Hepatocyte (in vitro differentiated cells): ENCODE measurements at places on chromosomes 7 and 10. TPM values are rescaled to one million over a fixed set of nuclear protein-coding genes. Genes with fewer than 3 reads are reported as not detected.

DNA sequence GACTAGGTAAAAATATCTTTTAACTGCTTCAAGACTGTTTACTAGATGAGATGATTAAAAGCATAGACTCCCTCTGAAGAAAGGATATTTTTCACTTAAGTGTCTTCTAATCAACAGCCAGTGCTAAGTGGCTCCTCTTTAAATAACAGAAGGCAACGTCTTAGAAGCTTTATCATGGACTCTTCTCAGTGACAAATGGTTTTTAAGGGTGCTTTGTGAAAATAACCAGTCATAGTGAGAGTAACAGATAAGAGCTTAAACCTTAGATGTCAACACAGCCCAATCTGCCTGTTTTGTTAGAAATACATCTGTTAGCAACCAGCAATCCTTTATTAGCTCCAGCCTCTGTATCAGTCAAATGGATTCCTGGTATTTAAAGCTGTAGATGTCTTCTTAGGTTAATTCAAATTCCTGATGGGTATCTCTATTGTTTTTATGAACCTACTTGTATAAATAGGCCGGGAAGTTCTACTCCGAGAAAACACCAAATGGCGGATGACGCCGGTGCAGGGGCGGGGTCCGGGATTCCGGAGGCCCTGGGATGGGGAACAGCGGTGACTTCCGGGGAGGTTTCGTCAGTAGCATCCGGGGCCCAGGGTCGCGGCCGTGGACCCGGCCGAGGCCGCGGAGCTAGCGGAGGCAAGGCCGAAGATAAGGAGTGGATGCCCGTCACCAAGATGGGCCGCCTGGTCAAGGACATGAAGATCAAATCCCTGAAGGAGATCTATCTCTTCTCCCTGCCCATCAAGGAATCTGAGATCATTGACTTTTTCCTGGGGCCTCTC, 285.4 kb downstream of the GPR37 start:
- DNase-seq, result no peak
- H3K4me1 ChIP-seq, result no peaks in the 10 kb centered on the region
- no peaks in the 10 kb centered on the region for H3K27me3 ChIP-seq
- H3K36me3 ChIP-seq, result no peaks in the 10 kb centered on the region

DNA sequence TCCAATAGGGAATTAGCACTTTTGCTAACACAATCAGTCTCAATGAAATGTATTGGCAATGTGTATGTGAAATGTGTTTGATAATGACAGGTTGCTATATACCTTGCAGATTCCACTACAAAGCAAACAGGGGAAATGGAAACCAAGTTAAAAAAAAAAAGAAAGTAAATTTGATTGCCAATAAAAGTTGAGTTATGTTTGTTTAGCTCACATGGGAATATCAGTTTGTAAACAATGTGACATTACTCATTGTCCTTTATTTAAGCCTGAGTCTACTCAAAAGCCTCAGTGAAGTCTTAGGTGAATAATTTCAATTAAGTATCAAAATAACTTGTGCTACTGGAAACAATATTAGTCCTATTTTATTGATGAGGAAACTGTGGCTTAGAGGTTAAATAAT, 285.2 kb downstream of the CACNA2D1 start:
- no peaks in the 10 kb centered on the region for H3K36me3 ChIP-seq
- no peak for DNase-seq
- no peaks in the 10 kb centered on the region for H3K4me1 ChIP-seq

- no peaks in the 10 kb centered on the region for H3K36me3 ChIP-seq
- no peak overlapping the region for H3K27ac ChIP-seq
- no peaks in the 10 kb centered on the region for H3K4me1 ChIP-seq
- no peak for DNase-seq
Measured at GRCh38 chr10:19888061-19888660, 71.9 kb downstream of the PLXDC2 start.

DNA sequence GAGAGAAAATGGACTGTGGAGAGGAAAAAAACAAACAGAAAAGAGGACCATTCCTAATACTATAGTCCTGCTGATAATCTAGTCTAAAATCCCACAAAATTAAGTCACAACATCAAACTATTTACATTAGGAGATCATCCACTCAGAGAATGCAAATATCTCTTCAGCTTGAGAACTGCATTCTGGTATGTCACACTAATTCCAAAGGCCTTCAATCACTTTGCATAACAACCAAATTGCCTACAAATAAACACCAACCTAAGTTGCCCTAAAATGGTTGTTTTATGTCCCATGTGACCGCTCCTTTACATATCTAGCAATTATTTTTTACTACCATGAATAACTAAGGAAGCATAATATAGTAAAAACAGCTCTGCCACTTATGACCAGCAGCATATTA, 264.3 kb downstream of the CACNA2D1 start:
- no peak for DNase-seq
- H3K27me3 ChIP-seq, result no peaks in the 10 kb centered on the region
- no peak overlapping the region for H3K27ac ChIP-seq
- no peak overlapping the region for H3K4me3 ChIP-seq

GRCh38 chr7:1679326-1679965, 9.4 kb downstream of the ELFN1 start:
- no peaks in the 10 kb centered on the region for H3K36me3 ChIP-seq
- H3K27me3 ChIP-seq, result no peaks in the 10 kb centered on the region

DNA sequence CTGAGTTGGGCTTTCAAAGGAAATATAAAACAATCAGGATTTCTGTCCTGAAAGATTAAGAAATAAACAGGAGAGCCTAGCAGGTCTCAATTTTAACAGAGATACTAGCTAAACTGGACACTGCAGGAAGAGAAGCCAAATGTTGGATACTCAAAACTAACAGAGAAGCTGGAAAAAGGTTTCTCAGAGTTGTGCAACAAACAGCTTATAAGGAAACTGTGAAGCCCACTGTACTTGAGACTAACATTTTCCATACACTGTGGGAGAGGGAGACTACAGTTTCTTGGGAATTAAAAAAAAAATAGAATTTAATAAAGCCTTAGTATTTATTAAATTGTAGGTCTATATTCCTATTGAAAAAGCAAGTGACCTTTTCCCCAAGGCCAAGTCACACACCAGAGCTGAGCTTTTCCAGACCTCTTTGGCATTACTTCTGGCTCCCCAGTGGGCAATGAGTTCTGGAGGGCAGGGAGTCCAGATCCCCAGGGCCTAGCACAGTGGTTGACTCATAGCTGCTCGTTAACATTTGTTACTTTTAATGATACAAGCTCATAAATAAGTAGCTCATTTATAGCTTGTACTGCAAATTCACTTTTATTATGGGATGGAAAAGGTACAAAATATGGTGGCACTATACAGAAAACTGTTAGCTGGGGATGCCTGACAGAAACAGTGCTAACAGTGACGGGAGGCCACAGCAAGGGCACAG, 68.3 kb downstream of the MINDY3 start:
- H3K27ac ChIP-seq, result no peak overlapping the region
- H3K27me3 ChIP-seq, result no peaks in the 10 kb centered on the region
- no peaks in the 10 kb centered on the region for H3K36me3 ChIP-seq
- H3K4me1 ChIP-seq, result peaks cover 17% of the 10 kb centered on the region

GRCh38 chr10:49164559-49165188, 23.5 kb downstream of the TMEM273 start:
- H3K36me3 ChIP-seq, result no peaks in the 10 kb centered on the region
- no peak overlapping the region for H3K4me3 ChIP-seq
- peaks cover 3% of the 10 kb centered on the region for H3K27me3 ChIP-seq
- no peaks in the 10 kb centered on the region for H3K4me1 ChIP-seq

GRCh38 chr7:7131273-7131672, 51.1 kb upstream of the C1GALT1 start:
- H3K36me3 ChIP-seq, result no peaks in the 10 kb centered on the region
- H3K4me3 ChIP-seq, result no peak overlapping the region
- H3K4me1 ChIP-seq, result no peaks in the 10 kb centered on the region
- H3K27me3 ChIP-seq, result no peaks in the 10 kb centered on the region
- no peak for DNase-seq

DNA sequence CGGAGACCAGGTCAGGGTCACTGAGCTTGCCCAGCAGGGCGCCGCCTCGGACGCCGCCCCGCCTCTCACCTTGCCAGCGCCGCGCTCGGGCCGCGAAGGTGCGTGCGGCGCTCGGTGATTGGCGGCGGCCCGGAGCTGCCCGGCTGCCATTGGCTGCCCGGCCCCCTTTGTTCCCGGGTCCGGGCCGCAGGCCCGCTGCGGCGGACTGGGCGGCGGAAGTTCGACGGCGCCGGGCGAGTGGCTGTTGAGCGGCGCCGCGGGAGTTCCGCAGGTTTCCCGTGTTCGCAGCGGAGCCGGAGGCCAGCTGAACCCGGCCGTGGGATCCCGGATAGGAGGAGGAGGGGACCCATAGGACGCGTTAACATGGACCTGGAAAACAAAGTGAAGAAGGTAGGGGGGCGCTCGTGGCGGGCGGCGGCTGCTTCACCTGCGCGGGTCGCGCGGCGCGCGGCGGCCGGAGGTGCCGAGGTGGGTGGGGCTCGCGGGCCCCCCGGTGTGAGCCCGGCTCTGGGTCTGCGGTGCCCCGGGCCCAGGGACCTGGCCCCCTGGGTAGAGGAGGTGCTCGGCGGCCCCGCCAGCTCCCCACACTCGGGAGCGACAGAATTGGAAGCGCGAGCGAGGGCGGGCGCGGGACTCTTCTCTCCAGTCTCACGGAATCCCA, at the start of gene TES:
TSS of gene TES (plus strand) at position 195 of the 661 bp plus-strand sequence. CDS start at position 364, 169 bp downstream.
- peaks cover 17% of the 10 kb centered on the region for H3K4me1 ChIP-seq
- H3K27me3 ChIP-seq, result no peaks in the 10 kb centered on the region
- DNase-seq, result peak; percentile 92
- H3K27ac ChIP-seq, result peak within 1 kb of the TSS; percentile 98
- peak within 1 kb of the TSS; percentile 78 for H3K4me3 ChIP-seq
- no peaks in the 10 kb centered on the region for H3K36me3 ChIP-seq

DNA sequence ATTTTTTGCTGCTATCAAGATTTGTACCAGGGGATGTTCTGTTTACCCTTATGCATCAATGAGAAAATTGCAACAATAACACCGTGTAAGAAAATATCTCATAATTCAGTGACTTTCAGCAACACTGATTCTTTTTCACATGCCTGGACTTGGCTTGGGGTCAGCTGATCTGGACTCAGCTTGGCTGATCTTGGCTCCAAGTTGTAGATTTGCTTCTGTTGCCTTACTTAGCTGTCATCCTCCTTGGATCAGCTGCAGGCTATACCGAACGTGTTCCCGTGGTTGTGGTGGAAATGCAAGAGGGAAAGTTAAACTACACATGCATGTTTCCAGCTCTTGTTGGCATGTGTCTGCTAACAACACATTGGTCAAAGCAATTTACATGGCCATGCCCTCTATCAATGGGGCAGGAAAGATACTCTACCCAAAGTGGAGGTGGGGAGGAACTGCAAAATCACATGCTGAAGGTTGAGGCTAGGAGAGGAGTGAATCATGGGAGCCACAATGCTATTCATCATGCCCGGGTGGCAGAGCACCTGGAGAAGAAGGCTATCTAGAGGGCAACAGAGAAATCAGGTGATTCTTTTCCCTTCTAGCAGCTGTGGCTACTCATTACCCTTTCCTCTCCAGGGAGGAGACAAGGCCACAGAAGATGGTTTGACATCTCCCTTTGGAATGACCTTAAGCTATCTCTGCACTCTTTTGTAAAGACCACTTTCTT, 1276.3 kb upstream of the AUTS2 start:
- H3K4me3 ChIP-seq, result no peak overlapping the region
- DNase-seq, result no peak
- H3K36me3 ChIP-seq, result no peaks in the 10 kb centered on the region
- no peak overlapping the region for H3K27ac ChIP-seq
- H3K27me3 ChIP-seq, result no peaks in the 10 kb centered on the region
- peaks cover 9% of the 10 kb centered on the region for H3K4me1 ChIP-seq

DNA sequence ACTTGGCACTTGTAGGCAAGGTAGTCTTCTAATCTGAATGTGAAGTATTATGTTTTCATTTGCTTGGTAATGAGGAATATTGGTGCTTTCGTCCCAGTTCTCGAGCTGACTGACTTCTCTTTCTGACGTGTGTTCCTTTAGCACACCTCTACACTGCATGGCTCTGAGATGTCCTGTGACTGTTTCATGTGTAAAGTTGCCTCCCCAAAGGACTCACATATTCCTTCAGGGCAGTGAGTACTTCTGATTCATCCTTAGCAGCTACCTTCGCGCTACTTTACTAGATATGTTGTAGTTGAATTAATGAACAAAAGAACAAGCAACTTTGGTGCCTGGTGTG, 113.7 kb downstream of the EGFR start:
- no peak for DNase-seq
- no peaks in the 10 kb centered on the region for H3K36me3 ChIP-seq
- H3K27ac ChIP-seq, result peak overlapping the region; percentile 96
- no peak overlapping the region for H3K4me3 ChIP-seq
- no peaks in the 10 kb centered on the region for H3K27me3 ChIP-seq

- no peak for DNase-seq
- H3K27ac ChIP-seq, result no peak overlapping the region
- no peaks in the 10 kb centered on the region for H3K4me1 ChIP-seq
- no peak overlapping the region for H3K4me3 ChIP-seq
- no peaks in the 10 kb centered on the region for H3K36me3 ChIP-seq
- no peaks in the 10 kb centered on the region for H3K27me3 ChIP-seq
Measured at GRCh38 chr10:124027031-124027611, 66.3 kb downstream of the CHST15 start.

- H3K4me1 ChIP-seq, result no peaks in the 10 kb centered on the region
- DNase-seq, result peak; percentile 56
- H3K27me3 ChIP-seq, result no peaks in the 10 kb centered on the region
- no peak overlapping the region for H3K4me3 ChIP-seq
- no peak overlapping the region for H3K27ac ChIP-seq
Measured at GRCh38 chr7:33185786-33186185, 56.4 kb downstream of the BBS9 start.

DNA sequence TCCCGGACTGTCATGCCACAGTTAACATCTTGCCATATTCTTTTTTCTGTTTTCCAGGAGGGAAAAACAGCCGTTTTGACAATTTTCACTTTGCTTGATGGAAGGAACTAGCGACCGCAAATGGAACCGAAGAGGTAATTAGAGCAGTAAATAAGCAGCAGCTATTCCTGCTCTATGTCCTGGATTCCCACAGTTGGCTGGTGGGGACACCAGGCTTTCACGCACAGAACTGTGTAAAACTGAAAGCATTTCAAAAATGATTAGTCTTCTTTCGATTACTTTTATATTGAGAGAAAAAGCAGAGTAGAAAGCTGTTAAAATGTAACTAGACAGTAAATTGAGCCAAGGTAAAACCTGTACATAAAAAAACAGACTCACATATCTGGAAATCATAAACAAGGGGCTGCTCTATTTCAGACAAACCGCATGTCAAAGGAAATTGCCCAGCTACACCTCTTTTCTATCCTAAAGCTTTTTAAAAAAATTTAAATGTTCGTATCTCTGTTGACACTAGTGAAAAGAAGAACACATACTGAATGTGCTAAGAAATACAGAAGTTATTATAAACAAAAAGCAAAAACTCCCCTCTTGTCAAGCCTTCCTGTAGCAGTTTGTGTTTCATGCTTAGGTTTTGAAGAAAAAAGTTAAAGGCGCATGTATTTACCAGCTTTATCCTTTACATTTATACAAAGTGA, 93.4 kb downstream of the RNF216 start:
- no peaks in the 10 kb centered on the region for H3K27me3 ChIP-seq
- H3K4me1 ChIP-seq, result peaks cover 39% of the 10 kb centered on the region
- H3K4me3 ChIP-seq, result no peak overlapping the region
- H3K27ac ChIP-seq, result peak overlapping the region; percentile 34

PRTFDC1 gene
- 14.7 and 14.8 TPM in 2 replicates for total RNA-seq

NUTM2E gene
- total RNA-seq, result 0.37 TPM in 1 of 2 replicates, not detected in the other

CAMK1D gene
- total RNA-seq, result 1.8 and 3.5 TPM in 2 replicates

EIF5AL1 gene
- 0.27 and 0.44 TPM in 2 replicates for total RNA-seq

FRMPD2 gene
- 0.10 and 0.52 TPM in 2 replicates for total RNA-seq

WDFY4 gene
- total RNA-seq, result 0.36 and 0.43 TPM in 2 replicates
